ENCODE measurements at places on chromosomes 4 and X.

- DNase-seq: no peak
Observed at GRCh38 chr4:86376850-86377249, 17.0 kb upstream of the MAPK10 start.

GRCh38 chr4:46946919-46947536 is 38.0 kb upstream of the COX7B2 start:
- no peak for DNase-seq

GRCh38 chr4:10832806-10833628 is 148.4 kb upstream of the CLNK start:
- no peak for DNase-seq

- no peak for DNase-seq
Observed at GRCh38 chr4:38004062-38004461, 43.9 kb downstream of the PTTG2 start.

DNA sequence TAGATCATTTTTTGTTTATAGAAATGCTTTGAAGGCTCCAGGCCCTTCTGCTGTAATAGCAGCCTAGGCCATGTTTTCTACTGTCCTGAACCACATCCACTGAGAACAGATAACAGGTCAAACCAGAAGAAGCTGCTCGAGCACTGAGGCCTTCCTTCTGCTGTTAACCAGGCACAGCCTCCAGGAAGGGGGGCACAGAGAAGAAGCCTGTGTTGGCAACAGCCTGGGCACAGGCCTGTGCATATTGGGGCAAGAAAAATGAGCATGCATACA is 37.4 kb upstream of the PDK3 start:
- DNase-seq: no peak

- no peak for DNase-seq
Observed at GRCh38 chr4:99043346-99043745, 45.2 kb downstream of the ADH5 start.

DNA sequence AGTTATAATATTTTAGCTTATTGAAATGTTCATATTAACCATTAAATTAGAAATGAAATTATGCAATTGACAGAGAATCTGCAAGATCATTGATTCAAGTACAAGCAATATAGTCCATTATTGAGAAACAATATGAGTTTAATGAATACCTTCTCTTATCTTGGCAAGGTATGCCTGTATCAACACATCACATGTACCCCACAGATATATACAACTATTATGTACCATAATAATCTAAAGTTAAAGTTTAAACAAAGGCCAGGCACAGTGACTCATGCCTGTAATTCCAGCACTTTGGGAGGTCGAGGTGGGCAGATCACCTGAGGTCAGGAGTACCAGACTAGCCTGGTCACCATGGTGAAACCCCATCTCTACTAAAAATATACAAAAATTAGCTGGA is 514.7 kb downstream of the PCDH7 start:
- DNase-seq: no peak

DNA sequence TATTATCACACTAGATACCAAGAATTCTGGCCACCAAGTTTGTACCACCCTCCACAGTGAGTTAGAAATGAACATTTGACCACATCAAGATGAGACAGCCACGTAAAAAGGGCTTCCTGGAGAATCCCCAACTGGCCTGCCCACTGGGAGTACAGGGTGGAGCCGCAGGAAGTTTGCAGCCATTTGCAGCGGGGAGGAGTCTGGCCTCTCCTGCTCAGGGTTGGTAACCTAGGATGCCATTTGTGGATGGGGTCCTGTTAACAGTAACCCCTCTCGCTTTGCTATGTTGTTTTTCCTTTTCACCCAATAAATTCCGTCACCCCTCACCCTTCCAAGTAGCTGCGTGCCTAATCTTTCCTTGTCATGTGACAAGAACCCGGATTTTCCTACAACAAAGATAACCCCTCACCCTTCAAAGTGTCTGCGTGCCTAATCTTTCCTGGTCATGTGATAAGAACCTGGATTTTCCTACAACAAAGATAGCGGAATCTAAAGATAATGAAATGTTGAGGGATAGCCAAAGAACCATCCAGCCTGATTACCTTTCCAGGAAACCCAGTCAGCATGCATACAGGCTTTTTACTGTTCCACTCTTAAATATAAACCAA is 245.4 kb downstream of the NAF1 start:
- DNase-seq: no peak

DNA sequence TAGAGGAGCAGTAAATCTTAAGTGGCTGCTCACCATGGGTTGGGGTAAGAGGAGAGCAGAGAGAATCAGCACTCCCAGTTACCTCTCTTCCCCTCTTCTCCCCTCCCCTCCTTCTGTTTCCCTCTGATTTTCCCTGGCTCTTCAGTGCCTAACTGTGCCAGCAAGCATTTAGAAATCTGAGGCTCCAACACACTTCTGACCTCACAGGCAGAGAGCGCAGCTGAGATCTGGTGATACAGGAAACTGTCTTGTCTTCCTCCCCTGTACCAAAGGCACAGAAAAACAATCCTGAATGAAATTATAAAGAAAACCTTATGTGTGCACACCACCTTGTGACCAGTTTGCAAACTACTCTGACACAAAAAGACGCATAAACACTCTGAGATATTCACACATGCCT is 82.4 kb upstream of the SMIM10 start:
- no peak for DNase-seq

DNA sequence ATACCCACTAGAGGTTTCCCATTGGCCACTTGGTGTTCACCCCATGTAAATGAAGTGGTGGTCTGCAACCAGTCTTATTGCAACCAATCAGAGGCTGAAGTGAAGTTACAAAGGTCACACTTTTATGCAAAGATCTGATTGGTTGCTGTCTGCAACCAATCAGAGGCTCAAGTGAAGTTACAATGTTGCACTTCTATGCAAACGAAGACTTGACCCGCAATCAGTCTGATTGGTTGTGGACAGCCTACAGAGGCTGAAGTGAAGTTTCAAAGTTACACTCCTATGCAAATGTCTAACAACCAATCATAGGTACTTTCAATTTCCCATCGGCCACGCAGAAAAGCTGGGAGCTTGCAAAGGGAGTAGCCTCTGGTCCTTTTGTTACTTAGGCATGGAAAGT is 22.3 kb upstream of the XPNPEP2 start:
- no peak for DNase-seq

DNA sequence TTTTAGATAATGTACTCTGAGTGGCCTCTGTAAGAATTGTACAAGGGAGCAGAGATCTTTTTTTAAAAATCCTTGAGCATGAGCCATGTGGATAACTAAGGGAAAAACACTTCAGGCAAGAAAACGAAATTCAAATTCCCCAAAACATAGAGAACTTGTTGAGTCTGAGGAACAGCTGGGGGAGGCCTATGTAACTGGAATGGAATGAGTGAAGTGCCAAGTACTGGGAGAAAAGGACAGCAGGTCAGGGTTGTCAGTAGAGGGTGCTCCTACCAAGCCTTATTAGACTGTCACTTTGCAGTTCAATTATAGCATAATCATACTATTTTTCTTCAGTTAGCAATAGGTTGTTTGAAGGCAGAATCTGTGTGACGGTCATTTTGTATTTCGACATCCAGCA is 135.1 kb downstream of the ARHGAP6 start:
- no peak for DNase-seq

- DNase-seq: no peak
Observed at GRCh38 chr4:92101737-92102172, 202.0 kb upstream of the GRID2 start.

DNA sequence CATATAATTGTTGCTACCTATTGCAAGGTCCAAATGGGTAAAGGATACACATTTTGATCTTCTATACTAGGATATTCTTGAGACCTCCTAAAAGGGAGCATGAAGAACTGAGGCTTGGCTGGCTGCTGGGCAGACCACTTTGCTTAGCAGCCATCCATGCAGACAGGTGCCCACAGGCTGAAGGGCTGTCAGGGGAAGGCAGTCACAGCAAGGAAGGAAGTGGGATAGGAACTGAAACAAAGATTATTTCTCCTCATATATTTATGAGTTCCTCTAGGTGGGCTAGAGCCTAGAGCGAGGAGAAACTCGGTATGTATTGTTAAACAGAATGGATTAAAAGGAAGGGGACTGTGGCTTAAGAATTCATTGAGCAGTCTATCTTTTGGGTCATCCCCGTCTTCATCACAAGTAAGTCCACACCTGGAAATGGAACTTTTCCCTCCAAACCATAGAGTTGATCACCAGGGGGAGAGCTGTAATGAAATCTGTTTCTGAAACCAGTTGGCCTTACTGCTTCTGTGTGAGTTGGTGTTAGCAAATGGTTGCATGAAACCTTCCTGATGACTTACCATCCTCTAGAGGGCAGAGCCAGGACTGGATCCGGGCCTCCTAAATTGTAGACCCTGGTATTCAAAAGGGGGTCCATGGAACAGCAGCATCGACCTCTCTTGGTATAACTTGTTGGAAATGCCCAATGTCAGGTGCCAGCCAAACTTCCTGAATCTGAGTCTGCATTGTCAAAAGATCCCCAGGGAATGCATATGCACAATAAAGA is 42.3 kb downstream of the AFF2 start:
- no peak for DNase-seq

DNA sequence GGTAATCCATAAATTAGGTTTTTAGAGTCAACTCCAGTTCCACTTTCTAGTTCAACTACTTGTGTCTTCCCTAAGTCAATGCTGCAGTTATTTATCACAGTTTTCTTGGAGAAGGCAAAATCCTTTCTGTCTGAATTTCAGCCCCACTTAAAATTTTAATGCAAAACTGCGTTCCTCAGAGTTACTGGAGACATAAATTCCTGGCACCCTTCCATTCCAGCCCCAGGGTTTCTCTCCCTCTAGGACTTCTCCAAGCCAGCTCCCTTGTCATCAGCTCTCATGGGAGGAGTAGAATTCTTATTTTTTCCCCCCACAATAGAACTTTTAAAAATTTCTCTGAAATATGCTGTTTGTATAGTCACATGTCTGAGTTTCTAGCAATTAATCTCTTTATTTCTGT is 50.6 kb upstream of the PHOX2B start:
- no peak for DNase-seq

GRCh38 chrX:13936521-13937225 is 93.0 kb downstream of the GEMIN8 start:
- DNase-seq: no peak

DNA sequence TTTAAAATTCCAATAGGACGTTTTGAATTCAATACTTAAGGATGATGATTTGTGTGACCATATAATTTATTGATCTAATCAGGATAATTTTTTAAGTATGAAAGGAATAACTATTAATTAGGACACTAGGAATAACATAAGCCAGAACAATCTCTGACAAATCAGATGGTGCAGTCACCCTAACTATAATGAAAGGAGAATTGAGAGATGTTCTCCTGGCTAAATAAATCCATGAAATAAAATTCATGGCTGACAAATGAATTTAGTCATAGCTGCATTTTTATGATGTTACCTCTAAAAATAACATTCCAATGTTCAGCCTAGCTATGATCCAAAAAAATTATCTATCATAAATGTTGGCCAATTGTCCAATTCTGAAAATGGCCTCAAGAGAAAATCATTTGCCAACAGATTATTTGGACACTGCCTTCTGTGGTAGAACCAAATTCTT is 190.6 kb upstream of the NEIL3 start:
- DNase-seq: no peak

- no peak for DNase-seq
Observed at GRCh38 chrX:71636438-71637252, 18.3 kb upstream of the CXCR3 start.

DNA sequence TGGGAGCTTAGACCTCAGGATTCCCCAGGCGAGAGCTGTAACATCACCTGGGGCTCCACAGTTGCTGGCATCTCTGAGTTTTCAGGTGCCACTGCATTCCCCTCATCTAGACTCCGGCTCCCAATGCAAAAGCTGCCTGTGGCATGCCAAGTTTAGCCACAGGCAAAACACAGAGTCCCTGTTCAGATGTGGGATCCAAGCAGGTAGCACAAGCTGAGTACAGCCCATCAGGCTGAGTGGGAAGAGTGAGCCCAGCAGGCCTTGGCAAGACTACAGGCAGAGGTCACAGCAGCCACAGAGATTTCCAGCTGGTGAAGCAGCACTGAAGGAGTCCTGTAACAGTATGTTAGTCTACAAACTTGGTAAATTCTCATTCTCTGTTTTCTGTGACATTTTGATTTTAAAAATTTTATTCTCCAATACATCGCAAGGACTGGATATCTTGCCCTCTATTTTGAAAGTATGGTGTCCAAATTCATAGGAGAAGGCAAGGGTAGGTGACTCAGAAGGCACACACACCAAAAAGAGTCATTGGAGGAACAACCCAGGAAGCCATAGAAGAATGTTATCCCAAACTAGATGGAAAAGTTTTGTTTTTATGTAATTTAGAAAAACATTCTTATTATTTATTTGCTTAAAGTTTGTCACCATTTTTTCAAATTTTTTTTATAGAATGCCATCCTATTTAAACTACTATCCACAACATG is 13.6 kb upstream of the CXCL2 start:
- DNase-seq: no peak

GRCh38 chrX:96464880-96465558 is 219.6 kb upstream of the DIAPH2 start:
- no peak for DNase-seq

GRCh38 chrX:48459483-48459882 is 10.6 kb downstream of the SLC38A5 start:
- DNase-seq: no peak

DNA sequence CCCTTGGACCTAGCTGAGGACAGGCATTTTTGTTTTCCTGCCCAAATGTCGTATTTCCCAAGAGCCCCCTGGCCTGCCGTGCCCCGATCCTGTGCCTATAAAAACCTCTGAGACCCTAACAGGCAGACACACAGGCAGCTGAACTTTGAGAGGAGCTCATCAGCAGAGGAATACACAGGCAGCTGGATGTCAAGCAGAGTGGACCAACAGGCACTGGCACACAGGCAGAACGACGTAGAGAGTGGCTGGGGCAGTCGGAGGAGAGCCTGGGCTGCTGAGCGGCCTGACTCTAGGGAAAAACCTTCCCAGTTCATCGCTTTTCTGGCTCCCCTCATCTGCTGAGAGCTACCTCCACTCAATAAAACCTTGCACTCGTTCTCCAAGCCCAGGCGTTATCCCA is 896.1 kb downstream of the PCDH18 start:
- no peak for DNase-seq

- no peak for DNase-seq
Observed at GRCh38 chr4:79198951-79199587, 126.8 kb downstream of the NAA11 start.

DNA sequence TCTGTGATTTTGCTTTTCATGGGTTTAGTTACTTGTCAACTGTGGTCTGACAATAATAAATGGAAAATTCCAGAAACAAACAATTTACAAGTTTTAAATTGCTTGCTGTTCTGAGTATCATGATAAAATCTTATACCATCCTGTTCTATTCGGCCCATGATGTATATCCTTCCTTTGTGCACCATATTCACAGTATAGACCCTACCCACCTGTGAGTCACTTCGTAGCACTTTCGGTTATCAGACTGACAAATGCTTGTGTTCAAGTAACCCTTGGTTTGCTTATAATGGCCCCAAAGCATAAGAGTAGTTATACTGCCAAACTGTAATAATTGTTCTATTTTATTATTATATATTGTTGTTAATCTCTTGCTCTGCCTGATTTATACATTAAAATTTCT is 1183.4 kb upstream of the PCDH7 start:
- DNase-seq: no peak

DNA sequence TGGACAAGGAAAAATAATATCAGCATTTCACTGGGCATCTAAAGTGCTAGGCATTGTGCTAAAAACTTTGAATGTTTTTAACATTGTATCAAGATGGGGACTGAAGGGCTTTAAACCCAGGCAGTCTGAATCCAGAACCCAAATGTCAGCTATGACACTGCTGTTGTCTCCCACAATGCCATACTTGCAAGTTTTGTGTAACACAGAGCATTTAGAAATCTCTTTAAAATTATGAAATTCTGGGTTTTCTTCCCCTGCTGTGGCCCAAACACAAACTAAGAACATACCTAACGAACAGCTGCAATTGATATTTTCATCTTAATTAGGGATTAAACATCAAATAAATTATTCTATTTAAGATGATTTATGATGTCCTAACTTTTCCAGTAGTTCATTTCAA is 66.8 kb upstream of the LSM6 start:
- no peak for DNase-seq

All from stimulated activated CD4-positive, alpha-beta T cell treated with anti-CD3 and anti-CD28 coated beads, TNF-alpha, amount 100 ng/mL, for 4 hours (primary cell).